GM12892 (cell line): ENCODE measurements at places on chromosomes 16 and 17.

DNA sequence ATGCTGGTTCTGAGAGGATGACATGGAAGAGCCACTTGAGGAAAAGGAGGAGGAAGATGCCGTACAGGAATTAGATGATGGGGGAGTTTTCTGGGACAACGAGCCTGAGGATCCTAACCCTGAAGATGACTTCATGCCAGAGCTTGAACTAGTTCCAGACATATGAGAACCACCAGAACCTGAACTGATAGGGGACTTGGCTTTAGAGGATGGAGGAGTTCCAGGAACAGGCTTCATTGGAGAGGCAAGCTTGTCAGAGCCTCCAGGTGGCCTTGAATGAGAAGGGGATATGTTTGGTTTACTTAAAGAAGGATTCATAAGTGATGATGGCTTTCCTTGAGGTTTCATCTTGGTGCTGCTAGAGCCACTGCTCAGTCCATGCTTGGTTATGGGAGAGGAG, 6.9 kb upstream of the FBXL20 start:
- no peak for DNase-seq

DNA sequence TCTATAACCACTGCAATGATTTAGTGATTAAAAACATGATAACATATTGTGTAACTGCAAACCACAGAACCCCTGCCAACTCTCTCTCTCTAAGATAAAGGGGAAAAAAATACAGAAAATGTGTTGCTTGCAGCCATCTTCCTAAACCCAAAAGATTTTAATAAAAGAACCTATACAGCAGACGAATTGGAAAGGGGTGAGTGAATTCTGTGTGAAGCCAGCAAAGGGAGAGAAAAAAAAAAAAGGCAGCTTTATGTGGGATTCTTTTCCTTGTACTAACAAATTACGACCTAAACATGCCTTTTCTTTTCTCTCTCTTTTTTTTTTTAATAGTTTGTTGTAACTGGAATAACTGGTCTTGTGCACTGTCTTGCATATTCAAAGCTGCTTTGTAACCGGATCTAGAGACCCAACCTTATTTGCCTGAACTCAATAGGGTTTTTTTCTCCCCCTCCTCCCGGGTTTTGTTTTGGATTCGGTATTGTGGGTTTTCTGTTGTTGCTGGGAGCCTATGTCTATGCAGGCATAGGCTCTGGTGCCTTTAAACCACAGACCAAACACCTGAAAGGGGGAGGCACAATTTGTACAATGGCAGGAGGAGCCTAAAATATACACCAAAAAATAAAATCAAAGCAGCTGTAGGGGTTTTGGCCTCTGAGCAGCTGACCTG, 7.0 kb upstream of the ZFHX3 start:
- DNase-seq, result no peak

GRCh38 chr17:52213451-52213850, 54.9 kb upstream of the CA10 start:
- no peak for DNase-seq

DNA sequence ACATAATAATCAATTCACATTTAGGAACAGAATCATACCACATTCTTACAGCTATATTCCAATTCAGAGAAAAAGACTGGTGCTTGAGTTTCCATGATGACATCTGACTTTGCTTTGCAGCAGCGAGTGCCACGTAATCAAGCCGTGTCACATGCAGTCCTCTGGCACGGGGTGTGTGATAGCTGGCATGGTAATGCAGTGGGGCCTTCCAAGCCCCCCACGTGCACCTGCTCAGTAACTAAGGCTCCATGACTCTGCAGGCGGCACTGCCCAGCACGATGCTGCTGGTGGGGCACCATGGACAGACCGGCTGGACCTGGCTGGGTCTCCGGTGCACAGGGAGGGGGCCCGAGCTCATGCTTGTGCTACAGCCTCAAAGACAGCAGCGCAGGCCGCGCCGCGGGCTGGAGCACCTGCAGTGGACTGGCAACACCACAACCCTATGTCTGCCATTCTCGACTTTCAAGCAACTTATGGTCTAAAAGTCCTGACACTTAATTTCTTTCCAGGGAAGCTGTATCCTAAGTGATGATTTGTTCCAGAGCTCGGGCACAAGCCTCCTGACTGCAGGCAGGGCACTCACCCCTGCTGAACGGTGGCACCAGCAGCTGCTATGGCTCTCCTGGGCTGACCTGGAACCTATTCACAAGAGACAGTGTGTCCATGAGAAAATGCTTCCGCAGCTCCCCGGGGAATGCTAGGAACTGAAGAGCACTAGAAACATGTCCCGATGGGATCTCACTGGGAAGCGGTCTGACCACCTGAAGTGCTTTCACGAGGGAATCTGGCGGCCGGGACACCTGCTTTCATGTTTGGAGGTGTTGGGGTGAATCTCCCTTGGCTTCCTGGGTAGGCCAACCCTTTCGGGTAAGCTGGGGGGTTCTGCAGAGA, 99.5 kb upstream of the DNAH17 start:
- no peak for DNase-seq

DNA sequence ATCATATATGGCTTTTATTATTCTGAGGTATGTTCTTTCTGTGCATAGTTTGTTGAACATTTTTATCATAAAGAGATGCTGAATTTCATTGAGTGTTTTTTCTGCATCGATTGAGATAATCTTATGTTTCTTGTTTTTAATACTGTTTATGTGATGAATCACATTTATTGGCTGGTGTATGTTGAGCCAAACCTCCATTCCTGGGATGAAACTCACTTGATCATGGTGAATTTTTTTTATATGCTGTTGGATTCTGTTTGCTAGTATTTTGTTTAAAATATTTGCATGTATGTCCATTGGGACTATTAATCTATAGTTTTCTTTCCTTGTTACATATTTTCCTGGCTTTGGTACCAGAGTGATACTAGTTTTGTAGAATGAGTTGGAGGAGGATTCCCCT, 500.2 kb downstream of the CDH11 start:
- no peak for DNase-seq

GRCh38 chr16:7185689-7186088, 147.0 kb upstream of the RBFOX1 start:
- DNase-seq, result no peak

GRCh38 chr17:51682115-51682514, 421.8 kb downstream of the UTP18 start:
- DNase-seq, result no peak

DNA sequence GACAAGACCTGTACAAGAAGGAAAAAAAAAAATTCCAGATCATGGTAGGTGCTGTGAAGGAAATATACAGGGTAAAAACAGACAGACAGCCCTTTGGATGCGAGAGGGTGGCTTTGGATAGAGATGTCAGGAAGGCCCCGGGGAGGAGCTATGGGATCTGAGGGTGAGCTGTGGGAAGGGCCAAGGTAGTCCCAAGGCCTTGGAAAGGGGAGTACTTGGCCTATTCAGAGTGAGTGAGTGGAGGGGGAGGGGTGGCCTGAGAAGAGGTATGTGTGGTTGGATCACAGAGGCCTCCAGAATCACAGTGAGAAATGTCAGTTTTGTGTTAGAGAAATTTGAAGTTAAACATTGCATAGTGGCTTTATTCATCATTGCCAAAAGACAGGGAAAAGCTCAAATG, 31.2 kb upstream of the AKTIP start:
- DNase-seq, result no peak

GRCh38 chr16:1261131-1261892, 5.4 kb downstream of the TPSD1 start:
- DNase-seq, result no peak

GRCh38 chr17:30961209-30962188, 9.3 kb upstream of the RNF135 start:
- DNase-seq, result no peak

DNA sequence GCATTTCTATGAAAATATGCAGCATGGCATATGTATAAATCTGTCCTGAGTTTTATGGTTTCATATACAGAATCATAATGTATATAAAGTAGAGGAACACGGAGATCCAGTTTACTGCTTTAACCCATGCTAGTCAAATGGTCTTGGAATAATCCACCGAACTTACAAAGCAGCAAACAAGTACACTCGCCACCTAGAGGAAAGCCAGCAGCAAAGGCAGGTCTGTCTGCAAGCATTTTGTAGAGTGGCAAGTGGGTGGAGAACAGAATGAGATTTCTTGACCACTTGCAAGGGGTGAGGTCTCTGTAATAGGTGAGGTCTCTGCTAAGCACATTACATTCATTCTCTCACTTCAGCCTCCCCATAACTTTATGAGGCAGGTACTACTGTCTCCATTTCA, 308.3 kb downstream of the CA10 start:
- no peak for DNase-seq

- no peak for DNase-seq
These were observed 1.5 kb downstream of the GRB7 start for GRCh38 chr17:39738983-39739884.

GRCh38 chr16:96935-97381, 18.9 kb downstream of the MPG start:
- peak; percentile 98 for DNase-seq

GRCh38 chr16:1493746-1494094, 560 bp downstream of the TELO2 start:
- no peak for DNase-seq

GRCh38 chr17:56812901-56813388, 20.8 kb downstream of the C17orf67 start:
- DNase-seq, result no peak

GRCh38 chr16:4660454-4661007, 32.8 kb upstream of the NUDT16L1 start:
- peak; percentile 58 for DNase-seq

DNA sequence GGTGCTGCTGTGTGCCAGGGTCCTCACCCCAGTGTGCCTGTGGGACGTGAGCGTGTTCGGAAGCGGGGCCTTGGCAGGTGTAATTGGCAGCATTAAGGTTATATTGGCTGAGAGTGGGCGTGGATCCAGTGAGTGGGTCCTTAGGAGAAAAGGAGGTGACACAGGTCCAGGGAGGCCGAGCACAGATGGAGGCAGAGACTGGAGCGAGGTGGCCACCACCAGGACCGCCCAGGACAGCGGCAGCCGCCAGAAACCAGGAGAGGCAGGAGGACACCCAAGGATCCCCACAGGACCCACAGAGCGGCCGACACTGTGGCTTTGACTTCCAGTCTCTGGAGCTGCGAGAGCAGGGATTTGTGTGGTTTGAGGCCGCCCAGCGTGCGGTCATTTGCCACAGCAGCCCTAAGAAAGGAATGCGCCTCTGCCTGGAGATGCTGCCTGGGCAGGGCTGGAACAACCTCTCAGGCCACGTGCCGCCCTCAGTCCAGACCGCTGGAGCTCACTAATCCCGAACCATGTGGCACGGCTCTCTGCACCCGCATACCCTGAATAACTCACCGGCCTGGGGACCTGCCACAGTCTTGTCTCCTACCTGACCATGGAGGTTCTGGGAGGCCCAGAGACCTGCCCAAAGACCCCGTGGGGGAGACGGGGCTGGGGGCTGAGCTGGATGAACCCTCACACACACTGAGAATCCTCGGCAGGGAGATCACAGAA, 45.4 kb downstream of the SOX8 start:
- no peak for DNase-seq

GRCh38 chr16:55010492-55011160, 80.0 kb downstream of the IRX5 start:
- DNase-seq, result no peak

- no peak for DNase-seq
These were observed 17.2 kb upstream of the CACNG4 start for GRCh38 chr17:66947311-66947710.

DNA sequence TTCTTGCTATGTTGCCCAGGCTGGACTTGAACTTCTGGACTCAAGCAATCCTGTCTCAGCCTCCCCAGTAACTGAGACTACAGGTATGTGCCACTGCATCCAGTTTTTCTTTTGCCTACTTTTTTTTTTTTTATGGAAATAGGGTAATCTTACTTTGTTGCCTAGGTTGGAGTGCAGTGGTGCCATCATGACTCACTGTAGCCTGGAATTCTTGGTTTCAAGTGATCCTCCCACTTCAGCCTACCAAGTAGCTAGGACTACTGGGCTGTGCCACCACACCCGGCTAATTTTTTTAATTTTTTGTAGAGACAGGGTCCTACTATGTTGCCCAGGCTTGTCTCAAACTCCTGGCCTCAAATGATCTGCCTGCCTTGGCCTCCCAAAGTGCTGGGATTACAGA, 10.0 kb downstream of the LRRC36 start:
- no peak for DNase-seq

DNA sequence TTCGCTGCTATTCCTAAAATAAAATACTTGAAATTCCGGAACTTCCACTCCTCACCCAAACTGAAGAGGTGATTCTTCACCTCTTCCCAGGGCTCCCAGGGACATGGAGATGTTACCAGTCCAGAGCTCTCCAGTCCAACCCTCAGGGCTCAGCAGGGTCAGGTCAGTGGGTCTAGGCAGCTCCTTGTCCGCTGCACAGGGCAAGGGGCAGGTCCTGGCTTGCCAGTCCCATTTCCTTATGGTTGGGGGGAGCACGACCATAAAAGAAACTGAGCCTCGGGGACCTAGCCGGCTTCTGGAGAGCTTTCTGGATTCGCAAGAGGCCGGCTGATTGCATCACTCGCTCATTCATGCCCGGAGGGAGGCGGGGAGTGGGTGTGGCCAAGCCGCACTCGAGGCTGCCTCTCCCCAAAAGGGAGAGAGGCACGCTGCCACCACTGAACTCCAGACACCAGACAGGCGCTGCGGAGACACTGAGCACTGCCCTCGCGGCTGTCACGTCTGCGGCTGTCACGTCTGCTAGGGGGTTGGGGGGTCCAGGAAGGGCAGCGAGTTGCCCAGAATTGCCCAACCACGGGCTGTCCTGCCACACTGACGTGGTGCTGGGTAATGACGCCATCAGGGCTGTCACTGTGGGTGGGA, 15.8 kb downstream of the SLC7A5 start:
- DNase-seq, result peak; percentile 92

GRCh38 chr16:8867932-8868415, 832 bp downstream of the CARHSP1 start:
- no peak for DNase-seq

DNA sequence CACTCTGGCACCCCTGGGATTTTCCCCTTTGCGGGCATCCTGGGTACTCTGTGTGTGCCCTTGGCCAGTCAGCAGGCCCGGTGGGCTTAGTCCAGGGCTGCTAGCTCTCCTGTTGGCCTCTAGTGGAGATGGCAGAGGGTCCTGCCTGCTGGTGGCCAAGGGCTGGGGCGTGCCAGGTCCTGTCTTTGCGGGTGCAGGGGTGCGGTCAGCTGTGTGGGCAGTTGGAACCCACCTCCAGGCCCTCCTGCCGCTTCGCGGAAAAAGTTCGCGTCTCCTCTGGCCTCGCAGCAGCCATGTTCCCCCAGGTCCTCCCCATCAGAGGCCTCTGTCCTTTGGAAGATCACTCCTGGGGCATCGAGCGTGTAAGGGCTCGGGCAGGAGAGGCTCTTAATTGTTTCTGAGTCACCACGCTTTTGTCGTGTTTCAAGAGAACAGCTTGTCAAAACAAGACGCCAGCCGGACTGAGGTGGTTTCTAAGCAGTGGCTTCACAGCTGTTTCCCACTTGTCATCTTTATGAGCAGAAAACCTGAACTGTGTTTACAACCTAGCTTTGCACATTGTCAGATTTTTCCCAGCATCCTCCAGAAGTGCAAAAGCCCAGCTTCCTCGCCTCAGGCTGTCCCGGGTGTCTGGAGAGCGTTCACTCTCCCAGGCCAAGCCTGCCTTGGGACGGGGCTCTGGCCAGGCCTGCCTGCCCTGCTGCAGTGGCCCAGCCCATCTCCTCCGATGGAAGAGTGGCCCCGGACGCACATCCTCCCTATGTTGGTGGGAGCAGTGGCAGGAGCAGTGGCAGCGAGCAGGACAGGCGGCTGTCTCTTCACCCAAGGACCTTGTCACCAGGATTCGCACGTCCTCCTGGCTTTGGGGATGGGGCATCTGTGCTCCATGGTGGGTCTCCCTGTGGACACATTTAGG, 5.0 kb upstream of the DNASE1L2 start:
- DNase-seq, result no peak
